ENCODE measurements at places on chromosomes 6 and 20.

GRCh38 chr6:22921828-22922227, 352.5 kb downstream of the HDGFL1 start:
- no peak for DNase-seq

DNA sequence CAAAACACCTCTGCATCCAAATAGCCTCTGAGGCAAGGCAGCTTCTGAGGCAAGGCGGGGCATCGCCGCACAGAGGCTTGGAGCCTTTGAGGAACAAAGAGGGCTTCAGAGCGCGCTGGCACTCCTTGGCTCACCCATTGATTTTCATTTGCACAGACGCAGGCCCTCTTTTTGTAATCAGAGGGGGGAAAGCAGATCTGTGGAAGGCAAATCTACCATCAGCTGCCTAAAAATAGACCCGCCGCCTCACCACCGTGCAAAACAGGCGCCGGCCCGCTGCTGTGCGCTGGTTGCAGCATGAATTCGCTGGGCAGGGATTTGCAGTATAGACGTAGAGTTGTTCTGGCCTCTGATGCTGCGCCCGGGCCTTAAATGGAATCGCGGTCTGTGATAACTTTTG, 69.9 kb upstream of the STMND1 start:
- DNase-seq: peak; percentile 11

DNA sequence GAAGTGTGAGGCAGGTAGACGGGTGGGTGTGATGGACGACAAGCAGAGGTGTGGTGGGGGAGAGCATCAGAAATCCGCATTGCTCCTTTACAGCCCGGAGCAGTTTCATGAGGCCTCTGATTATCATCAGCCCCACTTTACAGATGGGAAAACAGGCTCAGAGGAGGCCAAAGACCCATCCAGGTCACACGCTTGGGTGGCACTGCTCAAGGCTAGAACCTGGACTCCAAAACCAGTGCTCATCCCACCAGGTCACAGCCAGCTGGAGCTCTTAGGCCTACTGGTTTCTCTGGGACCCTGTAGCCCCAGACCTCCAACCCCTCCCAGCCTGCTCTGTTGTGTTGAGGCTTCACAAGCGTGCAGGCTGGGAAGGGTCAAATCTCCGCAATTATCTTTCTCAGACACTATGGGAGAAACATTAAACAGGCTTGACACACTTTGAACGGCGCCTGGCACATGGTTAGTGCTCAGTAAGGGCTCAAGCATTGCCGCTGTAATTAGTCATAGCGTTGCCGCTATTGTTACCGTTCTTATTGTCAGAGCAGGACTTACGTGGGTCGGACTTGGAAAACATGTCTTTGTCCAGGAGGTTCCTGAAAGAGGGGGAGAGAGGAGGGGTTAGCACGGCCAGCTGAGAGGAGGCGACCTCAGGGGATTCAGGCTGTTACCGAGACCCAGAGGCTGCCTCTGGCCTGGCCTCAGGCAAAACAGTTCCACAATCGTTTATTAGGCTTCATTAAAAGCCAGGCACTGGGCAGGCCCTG, 16.6 kb downstream of the CPNE5 start:
- DNase-seq: no peak

GRCh38 chr6:91106083-91106482, 519.2 kb upstream of the MAP3K7 start:
- DNase-seq: no peak

GRCh38 chr6:4381381-4381780, 246.0 kb upstream of the ECI2 start:
- no peak for DNase-seq

- no peak for DNase-seq
Observed at GRCh38 chr6:132498638-132499037, 14.3 kb downstream of the STX7 start.

GRCh38 chr6:183668-184067, 108.6 kb upstream of the DUSP22 start:
- DNase-seq: no peak

GRCh38 chr6:1473166-1473565, 83.8 kb downstream of the FOXF2 start:
- DNase-seq: no peak

DNA sequence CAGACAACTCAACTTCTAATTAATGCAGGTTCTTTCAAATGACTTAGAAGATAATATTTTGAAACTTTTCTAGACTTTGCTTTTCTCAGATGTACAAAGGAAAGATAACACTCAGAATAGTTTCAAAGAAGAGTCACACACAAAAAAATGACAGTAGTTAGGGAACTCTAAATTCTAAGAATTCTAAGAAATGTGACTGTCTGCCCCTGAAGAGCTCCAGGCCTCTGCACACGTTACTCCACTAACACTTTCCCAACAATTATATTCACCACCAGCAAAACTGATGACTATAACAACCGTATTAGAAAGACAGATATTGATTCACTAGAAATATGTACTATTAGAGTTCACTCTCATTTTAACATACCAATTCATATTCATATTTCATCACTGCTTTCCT, 133.3 kb upstream of the SMLR1 start:
- no peak for DNase-seq

- no peak for DNase-seq
Observed at GRCh38 chr6:116352515-116353471, 18.0 kb upstream of the DSE start.

GRCh38 chr20:18223409-18223808, 64.9 kb upstream of the ZNF133 start:
- no peak for DNase-seq

DNA sequence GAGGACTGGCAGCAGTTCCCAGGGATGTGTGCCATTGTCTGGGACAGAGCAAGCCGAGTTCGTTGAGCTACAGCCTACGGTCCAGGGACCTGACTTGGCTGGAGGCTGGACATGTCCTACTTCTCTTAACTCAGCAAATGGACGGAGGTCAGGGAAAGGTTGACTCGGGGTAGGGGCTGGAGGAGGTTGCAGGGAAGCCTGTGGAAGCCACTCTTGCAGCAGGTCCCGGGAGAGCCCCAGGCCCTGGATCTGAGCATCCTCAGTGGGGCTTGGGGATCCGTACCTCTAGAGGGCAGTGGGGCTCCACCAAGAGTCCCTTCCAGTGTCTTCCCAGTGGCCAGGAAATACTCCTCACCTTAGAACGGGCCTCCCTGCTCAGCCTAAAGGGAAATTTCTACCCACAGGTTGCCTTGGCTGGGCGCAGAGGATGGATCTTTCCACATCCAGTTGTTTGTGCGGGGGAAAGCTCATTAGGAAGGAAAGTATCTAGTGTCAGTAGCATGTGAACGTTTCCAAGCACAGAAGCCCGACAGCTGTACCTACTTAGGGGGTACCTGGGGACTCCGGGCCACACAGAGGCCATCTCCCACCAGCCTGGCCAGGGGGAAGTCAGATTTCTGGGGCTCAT, 170.2 kb downstream of the NFATC2 start:
- peak; percentile 9 for DNase-seq

- DNase-seq: no peak
Observed at GRCh38 chr6:14429396-14429795, 311.8 kb downstream of the CD83 start.

DNA sequence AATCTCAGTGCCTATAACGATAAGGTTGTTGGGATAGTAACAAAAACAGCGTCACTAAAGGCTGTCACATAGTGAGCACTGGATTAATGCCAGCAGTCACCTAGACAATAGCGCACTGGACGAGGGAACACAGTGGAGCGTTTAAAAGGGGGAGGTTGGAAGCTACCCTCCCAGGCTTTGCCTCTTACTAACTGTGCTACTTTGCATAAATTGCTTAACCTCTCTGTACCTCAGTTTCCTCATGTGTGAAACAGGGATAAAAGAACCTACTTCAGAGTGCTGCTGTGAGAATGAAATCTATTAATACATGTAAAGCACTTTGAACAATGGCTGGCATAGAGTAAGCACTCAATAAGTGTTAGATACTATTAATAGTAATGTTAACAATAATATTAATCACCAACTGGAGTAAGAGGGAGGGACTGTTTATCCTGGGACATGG, 10.5 kb downstream of the BCL2L1 start:
- peak; percentile 26 for DNase-seq

GRCh38 chr20:41142245-41142644, 4.9 kb downstream of the PLCG1 start:
- DNase-seq: no peak

DNA sequence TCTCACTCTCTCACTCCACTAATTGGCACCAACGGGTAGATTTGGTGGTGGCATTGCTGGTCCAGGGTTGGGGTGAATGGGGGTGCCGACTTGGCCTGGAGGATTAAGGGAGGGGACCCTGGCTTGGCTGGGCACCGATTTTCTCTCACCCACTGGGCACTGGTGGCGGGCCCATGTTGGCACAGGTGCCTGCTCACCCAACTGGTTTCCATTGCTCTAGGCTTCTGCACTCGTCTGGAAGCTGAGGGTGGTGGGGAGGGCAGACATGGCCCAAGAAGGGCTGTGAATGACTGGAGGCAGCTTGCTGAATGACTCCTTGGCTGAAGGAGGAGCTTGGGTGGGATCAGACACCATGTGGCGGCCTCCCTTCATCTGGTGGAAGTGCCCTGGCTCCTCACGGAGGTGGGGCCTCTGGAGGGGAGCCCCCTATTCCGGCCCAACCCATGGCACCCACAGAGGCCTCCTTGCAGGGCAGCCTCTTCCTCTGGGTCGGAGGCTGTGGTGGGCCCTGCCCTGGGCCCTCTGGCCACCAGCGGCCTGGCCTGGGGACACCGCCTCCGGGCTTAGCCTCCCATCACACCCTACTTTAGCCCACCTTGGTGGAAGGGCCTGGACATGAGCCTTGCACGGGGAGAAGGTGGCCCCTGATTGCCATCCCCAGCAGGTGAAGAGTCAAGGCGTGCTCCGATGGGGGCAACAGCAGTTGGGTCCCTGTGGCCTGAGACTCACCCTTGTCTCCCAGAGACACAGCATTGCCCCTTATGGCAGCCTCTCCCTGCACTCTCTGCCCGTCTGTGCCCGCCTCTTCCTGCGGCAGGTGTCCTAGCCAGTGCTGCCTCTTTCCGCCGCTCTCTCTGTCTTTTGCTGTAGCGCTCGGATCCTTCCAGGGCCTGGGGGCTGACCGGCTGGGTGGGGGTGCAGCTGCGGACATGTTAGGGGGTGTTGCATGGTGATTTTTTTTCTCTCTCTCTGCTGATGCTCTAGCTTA, 11.2 kb downstream of the VEGFA start:
- no peak for DNase-seq

DNA sequence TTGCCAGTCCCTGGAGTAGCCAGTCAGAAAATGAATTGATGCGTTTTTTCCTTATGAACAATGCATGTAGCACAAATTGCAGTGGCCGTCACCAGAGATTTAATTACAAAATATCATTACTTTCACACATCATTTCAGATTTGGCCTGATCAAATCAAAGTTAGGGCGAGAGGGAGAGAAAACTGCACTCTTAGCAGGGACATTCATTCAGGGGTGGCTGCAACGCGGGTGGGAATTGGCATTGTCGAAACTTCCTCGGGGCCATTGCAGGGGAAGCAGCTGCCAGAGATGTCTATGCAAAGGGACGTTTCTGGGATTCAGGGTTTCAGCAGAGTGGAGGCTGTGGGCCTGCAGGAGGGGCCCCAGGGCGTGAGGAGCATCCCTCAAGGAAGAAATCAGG, 76.5 kb upstream of the TOP1 start:
- DNase-seq: no peak

DNA sequence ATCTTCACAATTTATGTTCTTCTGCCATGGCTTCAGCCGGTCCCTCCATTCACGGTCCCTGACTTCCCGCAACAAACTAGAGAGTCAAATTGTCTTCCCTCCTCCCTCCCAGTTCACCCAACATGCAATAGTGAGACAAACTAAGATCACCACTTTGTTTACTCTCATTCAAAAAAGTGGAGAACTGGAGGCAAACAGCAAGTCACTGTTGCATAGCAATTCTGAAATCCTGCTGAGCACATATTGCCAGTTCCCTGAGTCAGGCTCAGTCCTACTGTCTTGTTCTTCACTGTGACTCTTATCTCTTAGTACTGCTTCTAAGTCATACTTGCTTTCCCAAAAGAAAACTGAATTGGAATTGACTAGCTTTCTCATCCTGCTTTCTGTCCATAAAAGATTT, 287.2 kb upstream of the SASH1 start:
- no peak for DNase-seq

DNA sequence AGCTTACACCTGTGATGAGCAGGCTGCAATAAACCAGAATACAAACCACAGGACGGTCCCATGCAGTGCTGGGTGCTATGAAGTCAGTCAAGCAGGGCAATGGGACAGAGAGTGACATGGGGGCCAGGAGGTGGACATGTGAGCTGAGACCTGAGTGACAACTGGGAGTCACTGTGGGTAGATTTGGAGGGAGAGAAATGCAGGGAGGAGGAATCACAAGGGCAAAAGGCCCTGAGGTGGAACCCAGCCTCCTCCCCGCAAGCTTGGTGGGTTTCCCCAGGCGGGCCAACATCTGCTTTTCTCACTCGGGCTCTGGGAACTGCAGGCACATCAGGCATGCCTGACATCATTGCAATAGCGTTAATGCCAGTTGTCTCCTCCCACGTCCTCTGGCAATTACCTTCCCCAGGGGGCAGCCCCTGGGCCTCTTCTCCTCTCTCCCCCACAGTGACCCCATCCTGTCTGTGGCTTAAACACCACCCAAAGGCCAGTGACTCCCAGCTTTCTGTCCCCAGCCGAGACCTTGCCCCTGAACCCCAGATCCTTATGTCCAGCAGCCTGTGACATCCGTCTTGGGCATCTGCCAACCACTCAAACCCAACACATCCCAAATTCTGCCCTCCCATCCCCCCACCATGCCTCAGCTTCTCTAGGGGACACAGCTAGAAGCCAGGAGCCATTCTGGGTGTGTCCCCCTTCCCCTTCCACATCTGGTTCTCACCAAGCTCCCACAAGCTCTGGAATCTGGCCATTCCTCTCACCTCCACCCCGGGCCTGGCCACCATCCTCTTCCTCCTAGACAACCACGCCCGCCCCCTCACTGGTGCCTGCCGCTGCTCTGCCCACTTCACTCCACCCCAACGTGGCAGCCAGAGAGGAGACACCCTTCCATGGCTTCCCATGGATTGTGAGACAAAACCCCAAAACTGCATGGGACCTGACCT, 28.2 kb downstream of the PDRG1 start:
- DNase-seq: no peak

Measured in hypothalamus (tissue), 51 donors.